CD8-positive, alpha-beta memory T cell (primary cell): ENCODE measurements at places on chromosomes 5 and 9.

GRCh38 chr9:15277400-15278090 lies 29.5 kb downstream of the TTC39B start:
- no peak for DNase-seq

DNA sequence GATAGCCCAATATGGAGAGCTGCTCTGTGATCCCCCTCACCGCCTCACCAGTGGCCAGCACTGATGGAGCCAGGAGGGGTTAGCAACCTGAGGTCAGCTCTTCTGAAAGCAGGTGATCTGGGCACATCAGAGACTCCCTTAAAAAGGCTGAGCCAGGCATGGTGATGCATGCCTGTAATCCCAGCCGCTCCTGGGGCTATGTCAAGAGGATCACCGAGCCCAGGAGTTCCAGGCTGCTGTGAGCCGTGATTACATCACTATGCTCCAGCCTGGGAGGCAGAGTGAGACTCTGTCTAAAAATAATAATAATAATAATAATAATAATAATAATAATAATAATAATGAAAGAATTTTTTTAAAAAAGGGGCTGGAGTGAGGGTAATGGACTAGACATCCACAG lies 66.6 kb upstream of the HRH2 start:
- no peak for DNase-seq

GRCh38 chr5:76144513-76145274 lies 61.5 kb downstream of the SV2C start:
- DNase-seq: no peak

- DNase-seq: no peak
Observed at GRCh38 chr5:122849771-122850170, 4.4 kb downstream of the SNX24 start.

DNA sequence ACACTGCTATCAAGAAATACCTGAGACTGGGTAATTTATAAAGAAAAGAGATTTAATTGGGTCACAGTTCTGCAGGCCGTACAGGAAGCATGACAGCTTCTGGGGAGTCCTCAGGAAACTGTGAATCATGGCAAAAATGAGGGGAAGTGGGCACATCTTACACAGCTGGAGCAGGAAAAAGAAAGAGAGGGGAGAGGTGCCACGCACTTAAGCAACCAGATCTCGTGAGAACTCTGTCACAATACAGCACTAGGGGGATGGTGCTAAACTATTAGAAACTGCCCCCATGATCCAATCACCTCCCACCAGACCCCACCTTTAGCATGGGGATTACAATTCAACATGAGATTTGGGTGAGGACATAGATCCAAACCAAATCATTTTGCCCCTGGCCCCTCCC lies 105.5 kb upstream of the CPLX2 start:
- no peak for DNase-seq
